ENCODE measurements at places on chromosomes 11 and 22.

DNA sequence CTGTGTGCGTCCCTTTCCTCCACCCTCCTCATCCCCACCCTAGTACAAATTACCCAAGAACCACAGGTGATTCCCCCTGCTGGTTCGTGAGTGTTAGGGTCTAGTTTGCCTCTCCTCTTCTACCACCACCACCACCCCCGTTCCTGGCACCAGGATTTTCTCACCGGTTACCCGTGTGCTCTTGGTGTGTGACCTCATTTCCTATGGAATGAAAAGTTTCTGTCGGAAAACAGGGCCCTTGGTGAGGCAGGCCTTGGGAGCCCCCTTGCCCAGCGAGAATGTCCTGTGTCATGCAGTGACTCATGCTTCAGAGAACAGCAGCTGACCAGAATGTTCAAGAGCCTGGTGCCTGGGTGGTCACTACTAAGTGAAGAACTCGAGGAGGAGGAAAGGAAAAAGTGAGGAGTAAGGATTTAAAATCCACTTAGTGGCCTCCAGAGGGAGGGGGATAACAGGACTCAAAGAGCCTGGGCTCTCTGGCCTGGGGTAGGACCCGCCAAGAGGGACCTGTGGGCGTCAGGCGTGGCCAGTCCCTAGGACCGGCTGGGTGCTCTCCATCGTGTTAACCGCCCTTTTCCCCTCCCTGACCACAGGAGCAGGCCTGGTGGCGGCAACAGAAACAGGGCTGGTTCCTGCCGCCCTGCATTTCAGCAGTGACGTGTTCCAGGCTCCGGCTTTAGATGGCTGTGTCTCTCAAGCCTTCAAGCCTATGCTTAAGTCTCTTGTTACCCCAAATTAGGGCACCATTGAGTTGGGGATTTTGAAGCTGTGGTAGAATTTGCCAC is 30.2 kb downstream of the C22orf31 start:
- no peak for DNase-seq

GRCh38 chr11:113016905-113017304 is 55.7 kb downstream of the NCAM1 start:
- no peak for DNase-seq

DNA sequence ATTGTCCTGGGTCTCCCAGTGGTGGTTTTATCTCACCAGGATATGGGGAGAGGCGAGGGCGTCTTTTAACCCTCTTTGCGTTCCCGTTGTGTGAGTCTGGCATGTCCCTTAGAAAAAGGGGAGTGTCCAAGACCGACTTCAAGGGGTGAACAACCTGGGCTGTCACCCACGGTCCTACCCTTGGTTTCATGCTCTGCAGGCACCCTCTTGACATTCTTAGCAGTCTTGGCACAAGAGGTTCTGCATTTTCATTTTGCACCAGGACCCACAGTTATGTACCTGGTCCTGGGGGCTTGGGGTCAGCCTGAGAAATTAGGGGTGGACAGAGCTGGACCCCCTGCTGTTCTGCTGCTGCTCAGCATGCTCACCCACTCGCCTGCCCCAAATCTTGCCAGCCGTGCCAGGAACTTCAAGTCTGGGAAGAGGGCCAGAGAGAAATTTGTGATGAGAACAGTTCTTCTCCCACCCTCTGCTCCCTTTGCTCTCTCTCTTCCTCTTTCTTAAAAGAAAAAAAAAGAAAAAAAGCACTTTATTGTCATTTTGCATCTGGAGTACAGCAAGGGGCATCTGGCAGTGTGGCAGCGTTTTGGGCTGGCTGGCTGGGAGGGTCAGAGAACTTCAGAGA is 471.2 kb downstream of the MIAT start:
- DNase-seq: no peak

GRCh38 chr11:33935461-33936456 is 43.9 kb upstream of the LMO2 start:
- no peak for DNase-seq

DNA sequence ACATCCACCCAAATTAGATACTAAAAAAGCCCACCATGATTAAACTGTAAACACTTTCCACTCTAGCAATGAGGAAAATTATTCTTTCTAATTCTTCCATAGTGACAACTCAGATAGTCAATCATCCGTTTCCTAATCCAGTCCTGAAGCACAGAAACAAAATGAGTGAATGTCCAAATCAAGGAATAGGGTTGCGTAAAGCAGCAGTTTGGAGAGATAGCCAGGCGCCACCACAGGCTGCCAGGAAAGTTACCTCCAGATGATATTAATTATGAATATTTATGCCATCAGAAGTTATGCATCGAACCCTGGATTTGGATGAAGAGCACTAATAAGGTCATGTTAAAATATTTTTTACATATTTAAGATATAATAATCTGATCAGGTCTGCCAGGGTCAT is 63.2 kb downstream of the ETS1 start:
- no peak for DNase-seq

GRCh38 chr22:50396751-50397370 is 53.7 kb downstream of the PPP6R2 start:
- DNase-seq: no peak

GRCh38 chr11:60625262-60625661 is 74.2 kb upstream of the MS4A8 start:
- no peak for DNase-seq

DNA sequence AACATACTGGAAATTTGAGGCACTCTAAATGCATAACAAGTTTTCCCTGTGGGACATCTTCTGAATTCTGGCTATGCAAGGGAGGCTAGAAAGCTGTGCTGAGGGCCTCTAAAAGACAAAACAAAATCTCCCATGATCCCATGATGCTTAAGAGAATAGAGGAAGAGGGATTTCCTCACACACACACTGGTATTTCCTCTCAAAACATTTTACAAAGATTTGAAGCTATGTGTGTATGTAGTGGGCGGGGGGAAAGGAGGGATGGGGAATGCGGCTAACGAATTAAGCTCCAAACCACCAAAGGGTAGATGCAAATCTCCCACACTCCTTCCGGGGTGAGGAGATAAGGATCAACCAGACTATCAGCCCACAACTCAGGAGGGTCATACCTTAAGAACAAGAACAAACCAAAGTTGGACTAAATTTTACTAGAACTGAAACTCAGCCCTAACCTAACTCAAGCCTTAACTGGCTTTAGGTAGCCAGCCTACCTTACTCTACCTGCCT is 6.0 kb downstream of the OR2AT4 start:
- no peak for DNase-seq

- DNase-seq: no peak
Observed at GRCh38 chr11:77557553-77557952, 32.2 kb upstream of the AQP11 start.

GRCh38 chr11:127804747-127805400 is 782.5 kb downstream of the ETS1 start:
- no peak for DNase-seq

- no peak for DNase-seq
Observed at GRCh38 chr11:702462-703461, 3.3 kb upstream of the EPS8L2 start.

GRCh38 chr11:25992294-25992693 is 339.6 kb upstream of the ANO3 start:
- no peak for DNase-seq

- no peak for DNase-seq
Observed at GRCh38 chr11:113184498-113184897, 129.9 kb upstream of the TTC12 start.

GRCh38 chr22:37607010-37607934 is 1.4 kb upstream of the GGA1 start:
- DNase-seq: peak; percentile 86

- no peak for DNase-seq
Observed at GRCh38 chr22:19357270-19358105, 66.0 kb upstream of the CLTCL1 start.

GRCh38 chr11:75000975-75001354 is 12.2 kb downstream of the NEU3 start:
- no peak for DNase-seq

- no peak for DNase-seq
Observed at GRCh38 chr11:17603056-17603825, 56.2 kb downstream of the OTOG start.

- DNase-seq: no peak
Observed at GRCh38 chr11:126518972-126519690, 163.6 kb downstream of the ST3GAL4 start.

GRCh38 chr11:43992183-43992582 is 49.7 kb downstream of the C11orf96 start:
- DNase-seq: no peak

DNA sequence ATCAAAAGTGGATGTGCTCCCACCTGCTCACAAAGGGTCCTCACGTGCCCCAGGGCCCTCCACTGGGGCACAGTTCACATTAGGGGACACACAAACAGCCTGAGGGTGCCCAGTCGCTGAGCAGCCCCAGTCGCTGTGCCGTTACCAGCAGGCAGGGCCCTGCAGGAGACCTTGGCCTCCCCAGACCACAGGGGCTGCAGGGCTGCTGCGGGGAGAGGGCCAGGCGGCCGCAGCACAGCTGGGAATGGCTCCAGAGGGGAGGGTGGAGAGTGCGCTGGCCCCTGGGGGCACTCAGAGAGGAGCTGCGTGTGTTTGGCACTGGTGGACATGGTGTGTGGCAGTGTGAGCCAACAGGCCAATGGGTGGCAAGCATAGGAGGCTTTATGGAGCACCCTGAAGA is 20.3 kb upstream of the PACSIN2 start:
- DNase-seq: no peak

- DNase-seq: peak; percentile 32
Observed at GRCh38 chr11:4626207-4627099, 10.8 kb upstream of the OR51D1 start.

DNA sequence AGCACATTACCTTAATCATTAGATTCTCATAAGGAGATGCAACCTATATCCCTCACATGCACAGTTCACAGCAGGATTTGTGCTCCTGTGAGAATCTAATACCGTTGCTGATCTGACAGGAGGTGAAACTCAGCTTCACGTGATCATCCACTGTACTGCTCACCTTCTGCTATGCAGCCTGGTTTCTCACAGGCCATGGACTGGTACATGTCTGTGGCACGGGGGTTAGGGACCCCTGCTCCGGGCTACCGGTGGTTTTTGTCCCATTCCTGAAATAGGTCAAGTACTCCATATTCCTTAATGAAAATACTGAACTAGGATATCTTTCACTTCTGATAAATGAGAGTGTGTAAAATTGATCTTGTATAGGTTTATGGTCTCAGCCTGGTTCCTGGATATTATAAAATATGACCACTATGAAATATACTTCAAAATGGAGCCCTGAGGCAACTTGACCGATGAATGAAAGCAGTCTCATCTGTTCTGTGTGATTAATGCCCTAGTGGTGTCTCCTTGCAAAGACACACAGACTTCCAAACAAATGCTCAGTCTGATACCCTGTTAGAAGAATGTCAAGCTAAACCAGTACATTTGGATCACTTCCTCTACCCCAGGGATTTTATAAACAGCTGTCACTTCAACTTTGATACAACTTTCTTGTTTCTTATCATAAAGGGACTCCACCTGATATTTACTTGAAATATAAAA is 492.9 kb upstream of the ANO3 start:
- DNase-seq: no peak

GRCh38 chr11:35803115-35803514 is 140.5 kb downstream of the TRIM44 start:
- DNase-seq: no peak

DNA sequence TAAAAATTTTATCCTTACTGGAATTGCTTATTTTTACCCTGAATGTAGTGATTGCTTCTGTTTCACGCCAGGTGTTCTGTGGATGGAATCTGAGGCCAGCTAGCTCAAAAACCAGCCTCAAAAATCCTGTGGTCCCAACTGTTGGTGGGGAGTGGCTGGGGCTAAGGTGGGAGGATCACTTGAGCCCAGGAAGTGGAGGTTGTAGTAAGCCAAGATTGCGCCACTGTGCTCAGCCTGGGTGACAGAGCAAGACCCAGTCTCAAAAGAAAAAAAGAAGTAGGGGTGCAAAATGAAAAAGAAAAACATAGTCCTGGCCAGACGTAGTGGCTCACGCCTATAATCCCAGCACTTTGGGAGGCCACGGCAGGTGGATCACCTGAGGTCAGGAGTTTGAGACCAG is 27.0 kb upstream of the SLC5A1 start:
- no peak for DNase-seq

GRCh38 chr11:123519055-123519796 is 89.2 kb downstream of the GRAMD1B start:
- DNase-seq: no peak

GRCh38 chr22:43168471-43169309 is 17.3 kb downstream of the TSPO start:
- no peak for DNase-seq

- DNase-seq: no peak
Observed at GRCh38 chr11:76071090-76071489, 135.2 kb downstream of the WNT11 start.

- DNase-seq: peak; percentile 70
Observed at GRCh38 chr11:128318856-128319474, 268.4 kb downstream of the ETS1 start.

DNA sequence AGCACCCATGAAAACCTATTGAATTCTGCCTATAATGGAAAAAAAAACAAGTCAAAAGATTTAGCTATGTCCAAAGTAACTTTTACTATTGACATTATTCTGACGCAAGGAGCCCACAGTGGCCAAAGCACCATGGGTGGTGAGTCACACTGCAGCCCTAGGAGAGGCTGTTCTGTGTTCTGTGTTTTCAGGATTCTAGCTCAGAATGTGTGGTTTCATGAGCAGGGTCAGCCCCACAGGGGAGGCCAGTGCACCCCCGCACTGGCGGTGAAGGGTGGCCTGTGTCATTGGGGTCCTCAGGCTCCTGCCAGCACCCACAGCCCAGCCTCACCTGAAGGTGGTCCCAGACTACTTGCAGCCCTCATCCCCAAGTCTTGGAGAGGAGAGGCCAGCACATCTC is 112.2 kb downstream of the BRD1 start:
- DNase-seq: no peak

DNA sequence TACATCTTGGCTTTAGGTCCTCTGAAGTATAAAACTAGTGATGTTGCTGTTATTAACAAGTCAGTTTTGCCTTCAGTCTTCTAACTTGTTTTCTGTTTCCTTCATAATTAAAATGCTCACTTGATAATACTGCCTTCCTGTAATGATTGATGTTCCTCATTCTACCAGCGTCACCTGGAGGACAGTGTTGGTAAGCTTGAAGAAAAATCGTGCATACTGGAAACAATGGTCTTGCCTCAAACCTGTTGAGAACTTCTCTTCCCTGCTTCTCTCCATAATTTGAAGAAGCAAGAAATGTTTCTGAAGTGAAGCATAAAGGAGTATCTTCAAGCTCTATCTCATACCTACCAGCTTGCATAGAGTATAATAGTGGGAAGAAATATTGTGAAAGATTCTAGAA is 3.0 kb downstream of the YWHAH start:
- peak; percentile 52 for DNase-seq

- no peak for DNase-seq
Observed at GRCh38 chr11:73186886-73187285, 31.2 kb upstream of the P2RY2 start.

DNA sequence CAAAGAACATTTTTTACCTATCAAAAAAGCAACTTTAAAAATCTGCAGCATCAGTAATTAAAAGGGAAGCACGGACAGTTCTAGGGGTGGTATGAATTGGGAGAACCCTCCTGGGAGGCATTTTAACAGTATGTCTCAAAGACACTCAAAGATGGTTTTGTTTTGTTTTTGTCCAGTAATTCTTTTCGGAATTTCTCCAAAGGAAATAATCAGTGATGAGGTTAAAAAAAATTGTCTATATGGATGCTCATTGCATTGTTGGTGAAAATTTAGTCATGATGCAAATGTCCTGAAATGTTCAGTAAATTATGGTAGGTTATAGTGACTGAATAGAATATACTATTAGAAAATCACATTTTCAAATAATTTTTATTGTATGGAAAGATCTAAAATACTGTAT is 115.1 kb downstream of the ATXN10 start:
- DNase-seq: no peak

Data from effector memory CD8-positive, alpha-beta T cell (primary cell).